ENCODE measurements at places on chromosomes 12 and 14.

- no peak for DNase-seq
These were observed 1.0 kb downstream of the NRIP2 start for GRCh38 chr12:2833810-2834209.

GRCh38 chr12:123354600-123354999 lies 10.0 kb downstream of the SBNO1 start:
- no peak for DNase-seq

DNA sequence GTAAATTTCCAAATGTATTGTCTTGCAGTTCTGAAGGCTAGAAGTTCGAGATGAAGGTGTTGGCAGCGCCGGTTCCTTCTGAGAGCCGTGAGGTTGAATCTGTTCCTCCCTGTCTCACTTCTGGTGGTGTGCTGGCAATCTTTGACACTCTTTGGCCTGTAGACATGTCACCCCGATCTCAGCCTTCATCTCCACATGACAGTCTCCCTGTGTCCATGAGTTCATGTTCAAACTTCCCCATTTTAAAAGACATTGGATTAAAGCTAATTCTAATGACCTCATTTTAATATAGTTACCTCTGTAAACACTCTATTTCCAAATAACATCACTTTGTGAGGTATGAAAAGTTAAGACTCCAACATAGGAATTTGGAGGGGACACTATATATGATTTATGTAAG lies 4.1 kb upstream of the RBM19 start:
- DNase-seq: no peak

- DNase-seq: peak; percentile 58
These were observed 52.3 kb downstream of the NEUROD4 start for GRCh38 chr12:55072083-55072482.

DNA sequence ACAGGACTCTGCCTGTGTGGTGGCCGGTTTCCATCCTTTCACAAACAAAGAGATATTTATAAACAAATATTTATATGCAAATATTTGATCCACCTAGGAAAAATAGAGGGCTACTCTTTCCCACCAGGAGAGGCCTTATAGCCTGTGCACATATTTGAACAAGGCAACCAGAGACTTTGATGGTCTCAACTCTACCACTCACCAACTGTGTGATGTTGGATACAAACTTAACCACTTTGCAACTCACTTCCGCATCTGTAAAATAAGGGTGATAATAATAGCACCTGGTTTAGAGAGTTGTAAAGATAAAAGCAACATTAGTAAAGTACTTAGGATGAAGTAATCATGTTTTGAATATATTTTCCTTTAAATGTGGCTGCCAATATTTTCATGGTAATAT lies 1.5 kb upstream of the CLEC12A start:
- no peak for DNase-seq

GRCh38 chr12:67649261-67649569 lies 670 bp downstream of the DYRK2 start:
- no peak for DNase-seq

- DNase-seq: no peak
These were observed 125.8 kb downstream of the SLC38A4 start for GRCh38 chr12:46699986-46700385.

DNA sequence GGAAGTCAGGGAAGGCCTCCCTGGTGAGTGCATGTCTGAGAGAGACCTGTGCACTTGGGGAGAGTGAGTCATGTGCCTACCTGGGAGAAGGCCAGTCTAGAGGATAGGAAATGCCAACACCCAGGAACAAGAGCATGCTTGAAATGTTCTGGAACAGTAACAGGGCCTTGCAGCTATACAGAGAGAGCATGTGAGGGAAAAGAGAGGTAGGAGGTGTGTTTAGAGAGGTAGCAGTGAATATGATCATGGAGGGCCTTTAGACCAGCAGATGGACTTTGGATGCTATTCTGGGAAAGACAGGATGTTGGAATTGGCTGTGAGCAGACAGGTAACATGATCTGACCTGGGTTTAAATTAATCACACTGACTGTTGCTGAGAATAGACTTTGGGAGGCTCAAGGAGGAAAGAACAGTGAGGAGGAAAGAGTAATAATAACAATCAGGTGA lies 1143.6 kb downstream of the FLRT2 start:
- no peak for DNase-seq

DNA sequence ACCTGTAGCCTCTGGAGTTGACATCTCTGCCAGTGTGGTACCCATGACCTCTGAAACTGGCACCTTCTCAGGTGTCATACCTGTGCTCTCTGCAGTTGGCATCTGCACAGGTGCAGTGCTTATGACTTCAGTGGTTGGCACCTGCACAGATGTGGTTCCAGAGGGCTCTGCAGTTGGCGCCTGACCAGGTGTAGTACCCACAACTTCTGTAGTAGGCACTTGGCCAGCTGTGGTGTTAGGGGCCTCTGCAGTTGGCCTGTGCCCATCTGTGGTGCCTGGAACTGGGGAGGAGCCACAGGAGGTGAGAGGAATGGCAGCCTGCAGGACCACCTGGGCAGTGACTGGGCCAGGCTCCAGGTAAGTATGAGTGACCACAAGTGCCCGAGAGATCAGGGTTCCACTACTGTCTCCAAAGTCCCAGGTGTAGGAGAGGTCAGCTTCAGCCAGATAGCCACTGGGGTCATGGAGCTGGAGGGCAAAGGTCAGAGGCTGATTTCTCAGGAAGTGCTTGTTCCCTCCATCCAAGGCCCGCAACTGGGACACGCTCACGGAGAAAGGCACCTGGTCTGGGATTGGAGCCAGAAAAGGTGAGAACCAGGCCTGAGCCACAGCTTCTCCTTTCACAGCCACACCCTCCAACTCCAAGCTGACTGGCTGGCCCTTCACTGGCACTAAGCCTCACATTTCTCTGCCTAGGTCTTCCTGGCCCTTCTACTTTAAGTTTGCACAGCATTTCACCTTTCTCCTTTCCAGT lies 8.6 kb downstream of the PMEL start:
- DNase-seq: no peak

DNA sequence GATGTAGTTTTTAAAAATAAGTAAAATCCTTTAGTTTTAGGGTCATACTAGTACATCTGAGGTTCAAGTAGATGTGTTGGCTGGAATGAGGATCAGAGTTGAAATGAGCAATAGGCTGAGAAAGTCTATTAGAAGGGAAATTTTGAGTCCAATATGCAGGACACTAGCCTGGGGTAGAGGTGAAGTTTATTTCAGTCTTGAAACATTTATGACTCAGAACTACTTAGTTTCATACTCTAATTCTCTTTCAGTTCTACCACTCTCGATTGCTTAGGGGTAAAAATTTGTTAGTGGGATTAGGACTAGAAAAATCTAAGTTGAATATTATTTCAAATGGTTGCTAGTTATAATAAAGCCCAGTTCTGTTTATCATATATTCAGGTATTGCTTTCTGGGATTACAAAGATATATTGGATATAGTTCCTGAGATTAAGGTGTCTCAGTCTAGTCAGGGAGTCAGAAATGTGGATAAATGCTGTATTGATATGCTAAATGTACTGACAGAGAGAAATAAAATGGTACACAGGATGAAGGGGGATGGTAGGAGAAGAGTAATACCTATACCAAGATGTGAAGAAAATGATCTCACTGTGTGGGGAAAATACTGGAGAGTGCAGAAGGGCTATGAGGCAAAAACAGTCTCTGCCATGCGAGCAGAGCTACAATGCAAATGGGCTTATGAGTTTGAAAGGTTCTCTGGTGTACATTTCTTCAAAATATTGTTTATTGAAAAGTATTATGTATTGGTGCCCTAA lies 395.8 kb upstream of the FBXO33 start:
- no peak for DNase-seq

DNA sequence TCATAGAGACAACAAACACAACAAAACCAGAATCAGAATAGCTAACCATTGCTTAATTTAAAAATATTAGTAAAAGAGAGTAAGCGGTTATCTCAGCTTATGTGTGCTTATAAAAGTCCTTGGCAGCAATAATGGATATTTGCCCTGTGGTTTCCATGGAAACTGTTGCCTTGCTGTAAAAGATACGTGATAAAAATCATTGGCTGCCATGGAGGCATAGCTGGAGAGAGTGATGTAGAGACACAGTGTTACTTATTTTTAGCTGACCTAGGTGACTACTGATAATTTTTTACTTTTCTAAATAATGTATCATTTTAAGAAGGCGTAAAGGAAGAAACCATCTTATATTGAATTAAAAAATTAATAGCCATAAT lies 92.9 kb downstream of the ERC1 start:
- no peak for DNase-seq

DNA sequence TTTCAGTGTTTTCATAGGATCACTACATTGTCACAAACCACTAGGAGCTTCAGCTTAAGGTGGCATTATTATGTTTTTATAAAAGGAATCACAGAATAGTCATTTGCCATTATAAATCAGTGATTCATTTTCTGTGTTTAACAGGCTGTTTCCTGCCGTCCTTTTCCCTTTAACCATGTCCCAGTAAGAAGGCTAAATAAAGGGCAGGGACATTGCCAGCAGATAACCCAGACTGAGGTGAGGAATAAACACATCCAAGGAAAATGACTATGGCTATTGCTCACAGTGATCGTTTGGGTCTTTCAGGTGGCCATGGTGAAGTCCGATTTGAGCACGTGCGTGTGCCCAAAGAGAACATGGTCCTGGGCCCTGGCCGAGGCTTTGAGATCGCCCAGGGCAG lies 17.9 kb upstream of the ALDH2 start:
- no peak for DNase-seq

- no peak for DNase-seq
These were observed 7.8 kb downstream of the PRPF39 start for GRCh38 chr14:45091710-45092109.

DNA sequence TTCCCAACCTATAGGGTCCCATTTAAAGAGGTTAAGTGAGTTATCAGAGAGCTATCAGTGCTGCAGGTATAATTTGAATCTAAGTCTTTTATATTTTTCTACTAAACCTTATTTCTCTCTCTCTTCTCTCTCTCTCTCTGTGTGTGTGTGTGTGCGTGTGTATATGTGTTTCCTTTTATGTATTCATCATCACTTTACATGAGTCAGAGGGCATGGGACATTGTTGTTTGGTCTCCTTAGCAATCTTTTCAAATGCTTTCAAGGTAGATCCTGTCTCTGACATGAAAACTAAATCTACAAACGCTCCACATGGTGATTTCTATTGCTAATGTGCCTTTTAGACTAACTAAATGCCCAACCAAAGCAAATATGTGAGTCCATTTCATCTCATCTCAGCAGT lies 459.7 kb downstream of the BTG1 start:
- DNase-seq: no peak

GRCh38 chr14:31968956-31969698 lies 108.0 kb upstream of the ARHGAP5 start:
- DNase-seq: no peak

DNA sequence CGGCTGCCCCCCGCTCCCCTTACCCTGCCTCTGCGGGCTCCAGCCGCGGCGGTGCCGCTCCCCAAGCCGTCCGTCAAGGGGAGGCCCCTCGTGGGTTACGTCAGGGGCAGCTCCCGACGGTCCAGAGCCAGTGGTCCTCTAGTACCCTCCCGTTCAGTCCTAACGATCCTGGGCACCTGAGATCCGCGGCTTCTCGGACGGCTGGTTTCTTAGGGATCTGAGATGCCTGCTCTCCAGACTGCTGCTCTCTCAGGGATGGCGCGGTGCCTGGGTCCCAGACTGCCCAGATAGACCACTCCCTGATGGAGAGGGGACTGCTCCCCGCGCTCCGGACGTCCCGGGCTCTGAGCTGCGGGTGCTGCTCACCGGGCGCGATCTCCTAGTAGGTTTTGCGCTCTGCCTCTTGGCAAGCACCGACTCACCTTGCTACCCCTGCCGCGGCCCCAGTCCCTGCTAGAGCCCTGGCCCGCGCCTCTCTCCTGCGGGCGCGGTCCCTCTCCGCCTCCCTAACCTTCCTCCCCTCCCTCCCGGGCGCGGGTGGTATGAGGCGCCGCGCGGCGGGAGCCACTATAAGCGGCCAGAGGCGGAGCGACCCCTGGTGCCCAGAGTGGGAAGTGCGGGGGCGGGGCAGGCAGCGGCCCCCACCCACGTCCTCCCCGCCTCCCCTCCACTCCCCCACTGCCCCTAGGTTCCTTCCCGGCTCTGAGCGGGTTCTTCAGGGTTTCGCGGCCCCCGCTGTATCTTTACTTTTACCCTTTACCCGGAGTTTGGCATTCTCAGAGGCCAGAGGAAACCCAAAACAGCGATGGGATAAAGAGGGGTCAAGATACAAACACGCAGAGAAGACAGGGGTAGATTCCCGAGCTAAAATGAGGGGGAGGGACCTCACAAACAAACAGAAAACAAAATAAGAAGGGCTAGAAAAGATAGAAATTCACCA lies at the start of gene C1QL4:
Gene C1QL4 (minus strand): TSS at position 544 of the 940 bp plus-strand sequence. CDS start 711 bp downstream, outside the sequence.
- DNase-seq: peak; percentile 82

DNA sequence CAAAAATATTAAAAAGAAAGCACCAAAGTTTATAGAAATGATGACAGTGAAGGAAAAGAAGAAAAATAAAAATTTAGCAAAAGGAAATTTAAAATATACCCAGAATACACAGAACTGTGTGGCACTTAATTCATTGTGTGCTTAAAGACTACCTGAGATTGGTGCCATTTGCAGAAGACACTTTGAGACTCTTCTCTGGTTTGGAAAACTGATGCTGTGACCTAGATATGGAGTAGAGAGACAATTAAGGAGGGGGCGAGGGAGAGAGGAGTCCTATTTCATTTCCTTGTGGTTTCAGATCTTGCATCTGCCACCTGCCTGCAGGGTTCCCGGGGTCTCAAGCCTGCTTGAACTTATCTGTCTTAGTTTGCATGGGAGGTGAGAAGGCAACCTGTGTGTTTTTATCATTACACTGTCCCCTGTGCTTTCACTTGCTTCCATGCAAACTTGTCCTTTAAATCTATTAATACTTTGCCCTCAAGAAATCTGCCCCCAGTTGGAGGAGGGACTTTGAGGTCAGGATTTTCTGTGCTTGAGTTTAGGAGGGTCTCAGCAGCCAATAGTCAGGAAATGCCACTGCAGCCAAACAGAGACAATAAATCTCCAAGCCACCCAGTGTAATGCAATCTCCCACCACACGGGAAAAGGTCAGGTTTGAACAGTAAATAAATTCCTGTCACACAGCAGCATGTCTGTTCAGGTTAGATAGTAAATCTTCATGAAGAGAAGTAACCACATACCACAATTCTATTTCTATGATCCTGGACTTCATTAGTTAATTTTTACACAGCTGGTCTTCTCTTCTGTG lies 119.4 kb downstream of the CAND1 start:
- DNase-seq: no peak

- DNase-seq: no peak
These were observed 44.8 kb upstream of the TMPO start for GRCh38 chr12:98470469-98471082.

All from activated T-helper 1 cell treated with anti-CD3 and anti-CD28 coated beads, Interleukin-2, amount 50 U/mL, for 16 hours (primary cell).